ENCODE measurements at places on chromosomes 13 and 19. TPM values are rescaled to one million over a fixed set of nuclear protein-coding genes. Genes with fewer than 3 reads are reported as not detected.

GRCh38 chr13:30142486-30143211 is 164.7 kb downstream of the KATNAL1 start:
- peaks cover 3% of the 10 kb centered on the region for H3K4me1 ChIP-seq
- H3K27me3 ChIP-seq: no peaks in the 10 kb centered on the region
- no peak for DNase-seq
- no peak overlapping the region for H3K4me3 ChIP-seq
- no peak overlapping the region for H3K27ac ChIP-seq

USHBP1 gene
- total RNA-seq: 4.8 TPM

DNA sequence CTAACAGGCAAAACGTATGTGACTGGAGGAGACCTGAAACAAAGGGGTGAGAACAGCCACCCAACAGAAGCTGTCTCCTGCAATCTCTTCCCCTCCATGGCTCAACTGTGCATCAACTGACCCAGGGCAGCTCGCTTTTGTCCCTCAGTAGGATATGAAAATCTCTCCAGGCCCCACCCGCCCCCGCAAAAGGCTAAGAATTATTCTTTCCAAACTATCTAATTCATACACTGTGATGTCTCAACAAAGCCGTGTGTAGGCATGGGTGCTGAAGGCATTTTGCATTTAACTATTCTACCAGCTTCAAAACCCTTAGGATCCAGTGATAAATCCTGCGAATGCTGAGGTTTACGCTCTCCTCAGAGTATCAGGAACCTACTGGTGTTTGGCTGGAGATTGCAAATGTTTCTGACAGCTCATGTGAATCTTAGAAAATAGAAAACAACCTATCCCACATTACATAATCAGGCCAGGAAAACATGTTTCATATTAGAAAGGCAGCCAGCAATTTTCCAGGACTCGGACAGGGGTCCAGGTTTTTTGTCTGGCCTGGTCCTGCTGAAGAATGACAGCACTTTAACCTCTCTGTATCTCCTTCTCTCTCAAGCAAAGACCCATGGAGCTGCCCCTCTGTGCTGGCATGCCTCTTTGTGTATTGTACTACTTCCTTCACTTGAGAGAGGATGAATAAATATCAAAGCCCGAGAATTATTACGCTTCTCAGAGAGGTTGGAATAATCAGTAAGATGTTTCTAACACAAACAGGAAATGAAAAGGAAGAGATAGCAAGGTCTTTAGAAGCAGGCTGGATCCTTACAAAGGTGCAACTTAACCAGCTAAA is 17.3 kb downstream of the DHRS12 start:
- DNase-seq: no peak
- H3K4me3 ChIP-seq: no peak overlapping the region
- peaks cover 17% of the 10 kb centered on the region for H3K4me1 ChIP-seq

ETV2 gene
- 0.79 TPM for total RNA-seq

DNA sequence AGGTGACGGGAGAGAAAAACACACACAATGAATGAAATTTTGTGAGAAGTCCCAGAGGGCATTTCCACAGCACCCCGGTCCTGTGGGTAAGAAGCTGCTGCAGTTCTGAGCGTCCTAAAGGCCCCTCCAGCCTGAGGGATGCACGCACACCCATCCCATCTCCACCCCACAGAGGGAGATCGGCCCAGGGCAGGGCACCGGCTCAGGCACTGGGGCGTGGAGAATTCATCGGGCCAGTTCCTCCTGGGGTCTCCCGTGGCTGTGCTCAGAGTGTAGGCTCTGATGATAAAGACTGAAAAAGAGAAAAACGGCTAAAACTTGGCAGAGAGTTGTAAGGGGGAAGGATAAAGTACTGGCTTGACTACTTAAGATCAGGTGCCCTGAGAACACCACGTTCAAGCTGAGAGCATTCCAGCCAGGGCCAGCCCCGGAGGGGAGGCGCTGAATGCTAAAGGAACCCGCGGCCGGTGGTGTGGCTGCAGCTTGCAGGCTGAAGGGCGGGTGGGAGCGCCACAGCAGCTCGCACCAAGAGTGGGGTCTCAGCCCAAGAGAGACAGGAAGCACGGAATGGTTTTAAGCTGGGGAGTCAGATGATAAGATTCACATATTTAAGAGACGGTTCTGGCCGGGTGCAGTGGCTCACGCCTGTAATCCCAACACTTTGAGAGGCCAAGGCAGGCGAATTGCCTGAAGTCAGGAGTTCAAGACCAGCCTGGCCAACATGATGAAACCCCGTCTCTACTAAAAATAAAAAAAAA is 121.9 kb upstream of the SPACA7 start:
- no peaks in the 10 kb centered on the region for H3K4me1 ChIP-seq
- no peak overlapping the region for H3K4me3 ChIP-seq
- no peak overlapping the region for H3K27ac ChIP-seq
- H3K27me3 ChIP-seq: no peaks in the 10 kb centered on the region
- no peak for DNase-seq
- no peaks in the 10 kb centered on the region for H3K36me3 ChIP-seq

GRCh38 chr13:29487466-29488454 is 107.7 kb downstream of the SLC7A1 start:
- peaks cover 21% of the 10 kb centered on the region for H3K27me3 ChIP-seq
- no peak overlapping the region for H3K4me3 ChIP-seq
- H3K4me1 ChIP-seq: no peaks in the 10 kb centered on the region
- no peak overlapping the region for H3K27ac ChIP-seq
- no peaks in the 10 kb centered on the region for H3K36me3 ChIP-seq
